CD4-positive, alpha-beta T cell (primary cell): ENCODE measurements at places on chromosomes 5 and 9.

- peak; percentile 18 for DNase-seq
Observed at GRCh38 chr5:132055808-132056609, 4.4 kb upstream of the IL3 start.

DNA sequence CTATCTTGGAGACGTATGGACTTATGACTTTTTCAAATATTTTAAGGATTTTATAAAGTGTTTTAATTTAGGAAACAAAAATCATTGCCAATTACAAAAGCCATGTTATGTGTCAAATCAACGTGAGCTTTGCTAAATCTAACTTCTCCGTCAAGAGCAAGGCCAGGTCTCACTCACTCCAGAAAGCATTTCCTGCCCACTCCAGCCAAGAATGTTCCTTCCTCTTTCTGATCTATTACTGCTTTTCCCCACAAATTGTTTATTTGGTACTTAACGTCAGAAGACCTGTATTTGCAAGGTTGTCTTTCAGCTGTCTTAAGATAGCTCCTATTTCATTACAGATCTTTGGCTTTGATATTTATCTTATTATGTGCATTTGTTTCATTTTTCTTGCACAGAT, 193.5 kb upstream of the HAPLN1 start:
- no peak for DNase-seq

GRCh38 chr9:72952381-72952690, 517 bp downstream of the ALDH1A1 start:
- no peak for DNase-seq

DNA sequence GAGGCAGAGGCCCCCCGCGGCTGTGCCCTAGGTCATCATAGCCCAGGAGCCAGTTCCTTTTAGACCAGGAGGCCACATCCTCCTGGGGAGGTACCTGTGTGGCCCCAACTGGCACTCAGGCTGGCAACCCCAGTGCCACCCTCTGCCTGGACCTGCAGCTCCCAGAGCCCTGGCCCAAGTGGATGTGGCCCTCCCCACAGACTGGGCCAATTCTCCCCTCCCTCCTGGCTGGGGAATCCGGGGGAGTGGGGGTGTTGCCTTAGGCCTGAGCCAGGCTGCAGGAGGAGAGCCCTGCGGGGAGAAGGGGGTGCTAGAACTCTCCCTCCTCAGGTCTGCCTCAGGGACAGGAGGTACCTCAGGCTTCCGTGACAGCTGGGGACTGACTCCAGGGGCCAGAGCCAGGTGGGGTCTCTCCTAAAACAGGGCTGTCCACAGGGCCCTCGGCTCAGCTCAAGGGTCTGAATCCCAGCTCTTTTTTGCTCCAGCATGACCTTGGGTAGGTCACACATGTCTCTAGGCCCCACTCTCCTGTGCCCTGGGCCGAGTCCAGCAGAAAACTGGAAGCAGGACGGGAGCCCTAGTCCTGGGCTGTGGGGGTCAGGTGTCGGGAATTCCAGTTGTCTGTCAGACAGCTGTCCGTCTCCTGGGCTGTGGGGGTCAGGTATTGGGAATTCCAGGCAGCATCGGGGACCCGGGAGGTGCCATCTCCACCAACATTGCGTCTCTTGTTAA, 9.6 kb downstream of the DNLZ start:
- DNase-seq: no peak

DNA sequence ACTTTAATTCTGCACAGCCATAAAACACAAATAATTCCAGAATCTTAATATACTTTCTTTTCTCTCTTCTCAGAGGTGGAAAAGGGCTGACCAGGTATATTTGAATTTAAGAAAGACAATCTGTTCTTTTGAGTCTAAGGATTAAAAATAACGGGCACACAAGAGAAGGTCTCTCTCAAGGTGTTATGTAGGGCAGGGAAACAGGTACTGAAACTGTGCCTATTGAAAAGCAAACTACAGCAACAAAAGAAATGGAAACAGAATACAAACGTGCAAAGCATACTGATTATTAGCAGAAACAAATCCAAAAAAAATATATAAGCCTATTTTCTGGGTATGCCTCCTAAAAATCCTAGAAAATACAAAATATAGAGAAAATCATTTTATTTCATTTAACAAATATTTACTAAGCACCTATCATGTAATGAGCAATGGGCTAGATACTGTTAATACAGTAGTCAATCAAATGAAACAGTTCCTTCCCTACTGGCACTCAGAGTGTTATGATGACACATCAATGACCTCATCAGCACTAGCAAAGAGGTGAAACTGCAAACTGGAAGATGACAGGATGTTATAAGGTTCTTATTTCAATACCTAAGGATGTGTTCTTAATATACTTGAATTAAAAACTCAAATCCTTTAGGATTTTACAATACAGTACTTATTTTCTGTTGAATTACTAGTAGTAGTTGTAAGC, 87.7 kb downstream of the AUH start:
- DNase-seq: peak; percentile 13

- no peak for DNase-seq
Observed at GRCh38 chr9:107170801-107171200, 112.3 kb upstream of the RAD23B start.
